ENCODE measurements at places on chromosomes 2 and 18. TPM values are rescaled to one million over a fixed set of nuclear protein-coding genes. Genes with fewer than 3 reads are reported as not detected.

- no peak for DNase-seq
Observed at GRCh38 chr18:32804134-32804888, 31.5 kb upstream of the KLHL14 start.

GRCh38 chr2:7963787-7964186 lies 718.1 kb upstream of the ID2 start:
- DNase-seq = no peak

- no peak for DNase-seq
Observed at GRCh38 chr2:208280933-208281332, 14.9 kb downstream of the PIKFYVE start.

DNA sequence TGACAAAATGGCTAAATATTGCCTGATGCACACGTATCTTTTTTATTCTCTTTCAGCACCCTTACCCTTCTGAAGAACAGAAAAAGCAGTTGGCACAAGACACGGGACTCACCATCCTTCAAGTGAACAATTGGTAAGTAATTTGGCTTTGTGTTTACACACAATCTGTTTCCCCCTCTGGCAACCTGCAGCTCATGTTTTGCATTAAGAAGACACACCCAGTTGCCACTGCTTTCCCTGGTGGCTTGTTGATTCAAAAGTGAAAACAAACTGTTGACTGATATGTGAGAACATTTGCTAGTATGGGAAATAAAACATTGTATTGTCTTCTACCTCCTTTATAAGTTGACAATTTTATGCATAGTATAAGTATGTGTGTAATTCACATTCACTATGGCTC lies 113.0 kb downstream of the MEIS1 start:
- no peak for DNase-seq

DNA sequence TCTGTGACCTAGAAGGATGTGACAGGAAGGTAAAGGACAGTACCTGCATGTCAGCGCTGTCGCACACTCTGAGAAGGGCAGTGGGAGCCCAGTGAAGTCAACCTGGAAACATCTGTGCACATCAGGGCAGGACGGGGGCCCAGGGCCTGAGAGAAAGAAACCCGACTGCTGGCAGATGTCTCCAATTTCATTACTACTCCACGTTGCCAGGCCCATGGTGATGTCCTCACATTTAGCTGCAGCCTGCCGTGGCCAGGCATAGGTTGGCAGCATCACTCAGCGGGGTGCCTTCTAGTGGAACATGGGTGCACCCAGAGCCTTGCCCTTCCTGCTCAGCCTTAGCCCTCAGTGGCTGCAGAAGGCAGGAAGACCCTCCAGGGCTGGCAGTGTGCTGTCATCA lies 72.3 kb upstream of the FOSL2 start:
- DNase-seq = no peak

DNA sequence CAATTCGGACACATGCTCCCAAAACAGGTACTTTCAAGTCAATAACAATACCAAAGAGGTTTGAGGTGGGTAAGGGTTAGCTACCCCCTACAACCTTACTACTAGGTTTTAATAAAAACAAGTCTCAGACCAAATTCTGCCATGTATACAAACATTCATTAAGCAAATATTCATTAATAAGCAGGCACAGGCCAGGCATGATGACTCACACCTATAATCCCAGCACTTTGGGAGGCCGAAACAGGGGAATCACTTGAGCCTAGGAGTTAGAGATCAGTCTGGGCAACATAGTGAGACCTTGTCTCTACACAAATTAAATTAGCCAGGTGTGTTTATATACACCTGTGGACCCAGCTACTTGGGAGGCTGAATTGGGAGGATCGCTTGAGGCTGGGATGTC lies 11.7 kb upstream of the ELAC1 start:
- no peak for DNase-seq

ACVR1 gene
- total RNA-seq = 47.6 TPM

CERKL gene
- 5.0 TPM for total RNA-seq

EFHD1 gene
- total RNA-seq = 6.0 TPM
